ENCODE measurements at places on chromosomes 16 and 17.

DNA sequence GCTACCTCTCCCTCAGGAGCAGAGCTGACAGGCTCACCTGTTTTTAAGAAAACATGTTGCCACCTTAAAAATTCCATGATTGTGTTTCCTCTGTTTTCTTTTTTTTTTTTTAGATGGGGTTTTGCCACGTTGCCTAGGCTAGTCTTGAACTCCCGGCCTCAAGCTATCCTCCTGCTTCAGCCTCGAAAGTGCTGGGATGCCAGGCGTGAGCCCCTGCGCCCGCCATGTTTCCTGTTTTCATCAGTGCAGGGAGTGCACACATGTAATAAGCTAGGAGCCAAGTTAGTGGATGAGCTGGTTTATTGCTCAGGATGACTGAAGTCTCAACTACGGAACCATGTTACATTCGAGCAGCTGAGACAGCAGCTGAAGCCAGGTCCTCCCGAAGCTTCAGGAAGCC is 13.6 kb downstream of the MRM3 start:
- DNase-seq: no peak

DNA sequence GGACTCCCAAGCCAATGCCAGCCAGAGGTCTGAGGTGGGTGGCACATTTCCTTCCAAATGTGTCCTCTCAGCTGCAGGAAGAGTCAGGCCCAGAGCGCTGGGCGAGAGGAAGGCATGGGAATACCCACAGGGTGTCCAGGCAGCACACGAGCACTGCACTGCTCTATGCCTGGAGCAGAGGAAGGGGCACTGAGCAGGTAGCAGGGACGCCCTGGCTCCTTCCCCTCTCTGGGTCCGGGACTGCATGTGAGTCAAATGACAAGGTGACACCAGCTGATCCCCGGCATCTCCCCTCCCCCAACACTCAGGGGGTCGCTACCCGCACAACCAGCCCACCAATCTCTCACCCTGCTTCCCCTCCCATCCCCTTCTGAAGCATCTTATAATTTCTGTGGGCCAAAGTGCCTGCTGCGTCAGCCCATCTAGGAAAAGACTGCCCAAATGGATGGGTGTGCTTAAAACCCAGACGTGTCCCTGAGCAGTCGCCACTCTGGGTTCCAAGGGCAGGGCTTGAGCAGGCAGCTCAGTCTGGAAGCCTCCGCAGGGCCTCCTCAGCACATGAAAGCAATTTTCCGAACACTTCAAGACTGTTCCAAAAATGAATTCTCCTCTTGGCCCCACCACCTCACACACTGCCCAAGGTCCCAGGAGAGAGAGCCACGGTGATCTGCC is 12.0 kb upstream of the BCAR1 start:
- DNase-seq: no peak

GRCh38 chr17:40532520-40533253 is 31.3 kb upstream of the TNS4 start:
- no peak for DNase-seq

- DNase-seq: no peak
Measured at GRCh38 chr17:55444471-55445441, 23.1 kb upstream of the MMD start.

GRCh38 chr16:68088130-68088972 is 3.2 kb downstream of the NFATC3 start:
- DNase-seq: no peak

DNA sequence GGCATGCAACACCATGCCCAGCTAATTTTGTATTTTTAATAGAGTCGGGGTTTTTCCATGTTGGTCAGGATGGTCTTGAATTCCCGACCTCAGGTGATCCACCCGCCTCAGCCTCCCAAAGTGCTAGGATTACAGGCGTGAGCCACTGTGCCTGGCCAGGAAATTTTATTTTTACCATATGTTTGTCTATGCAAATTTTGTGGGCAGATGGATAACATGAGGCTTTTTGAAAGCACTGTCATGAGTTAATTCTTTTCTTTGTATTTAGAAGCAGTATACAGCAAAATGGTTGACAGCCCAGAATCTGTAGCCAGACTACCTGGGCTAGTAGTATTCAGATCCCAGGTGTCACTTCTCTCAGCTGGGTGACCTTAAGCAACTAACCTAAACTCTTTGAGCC is 8.5 kb upstream of the KPNB1 start:
- no peak for DNase-seq

DNA sequence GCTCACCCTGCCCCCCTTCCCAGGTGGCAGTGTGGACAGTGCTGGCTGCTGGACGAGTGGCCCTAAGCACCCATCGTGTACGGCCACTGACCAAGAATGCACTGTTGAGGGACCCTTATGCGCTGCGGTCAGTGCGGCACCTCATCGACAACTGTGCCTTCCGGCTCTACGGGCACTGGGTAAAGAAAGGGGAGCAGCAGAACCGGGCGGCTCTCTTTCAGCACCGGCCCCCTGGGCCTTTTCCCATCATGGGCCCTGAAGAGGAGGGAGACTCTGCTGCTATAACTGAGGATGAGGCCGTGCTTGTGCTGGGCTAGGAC is 5.1 kb downstream of the CFAP119 start:
- no peak for DNase-seq

GRCh38 chr17:19738757-19739156 is 9.3 kb downstream of the ALDH3A1 start:
- DNase-seq: no peak

Data from stimulated activated CD8-positive, alpha-beta memory T cell treated with anti-CD3 and anti-CD28 coated beads, Interleukin-15, amount 100 ng/mL, for 24 hours (primary cell).